Kidney (tissue), 22 donors: ENCODE measurements at places on chromosomes 7 and 10. TPM values are rescaled to one million over a fixed set of nuclear protein-coding genes. Genes with fewer than 3 reads are reported as not detected.

DNA sequence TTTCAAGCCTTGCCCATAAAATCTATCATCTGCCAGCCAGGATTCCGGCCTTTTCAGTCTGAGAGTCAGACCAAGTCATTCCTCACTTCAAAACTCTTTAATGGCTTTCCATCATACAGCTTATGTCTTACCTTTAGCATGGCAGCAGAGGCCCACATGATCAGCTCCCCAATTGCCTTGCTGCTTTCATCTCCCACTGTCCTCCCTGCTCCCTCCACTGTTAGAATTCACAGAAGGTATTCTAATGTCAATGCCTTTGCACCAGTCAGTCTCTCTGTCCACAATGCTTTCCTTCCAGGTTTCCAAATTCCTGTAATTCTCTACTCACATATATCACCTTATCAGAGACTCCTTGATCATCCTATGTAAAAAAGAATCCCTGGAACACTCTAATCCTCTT is 37.2 kb downstream of the SEMA3E start:
- no peak for DNase-seq

DNA sequence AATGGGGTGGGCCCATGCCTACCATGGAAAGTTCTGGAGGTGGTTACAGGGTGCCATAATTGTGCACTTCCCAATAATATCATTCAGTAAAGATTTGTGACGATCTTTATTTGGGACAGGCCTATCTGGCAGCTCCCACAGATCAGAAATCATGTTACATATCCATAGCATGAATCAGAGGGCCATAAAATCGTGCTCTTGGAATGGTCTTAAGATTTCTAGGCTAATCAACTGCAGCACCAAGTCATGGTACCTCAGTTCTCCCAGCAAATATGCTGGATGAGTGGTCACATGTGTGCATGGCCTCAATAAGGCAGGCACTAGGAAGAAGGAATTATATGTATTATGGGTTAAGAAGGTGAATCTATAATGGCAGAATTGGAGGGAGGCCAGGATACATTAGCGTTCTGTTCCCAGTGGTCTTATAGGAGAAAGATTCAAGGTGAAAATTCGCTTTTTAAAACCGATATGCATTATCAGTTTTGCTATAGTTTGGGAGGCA is 134.7 kb downstream of the NRP1 start:
- DNase-seq = no peak

DNA sequence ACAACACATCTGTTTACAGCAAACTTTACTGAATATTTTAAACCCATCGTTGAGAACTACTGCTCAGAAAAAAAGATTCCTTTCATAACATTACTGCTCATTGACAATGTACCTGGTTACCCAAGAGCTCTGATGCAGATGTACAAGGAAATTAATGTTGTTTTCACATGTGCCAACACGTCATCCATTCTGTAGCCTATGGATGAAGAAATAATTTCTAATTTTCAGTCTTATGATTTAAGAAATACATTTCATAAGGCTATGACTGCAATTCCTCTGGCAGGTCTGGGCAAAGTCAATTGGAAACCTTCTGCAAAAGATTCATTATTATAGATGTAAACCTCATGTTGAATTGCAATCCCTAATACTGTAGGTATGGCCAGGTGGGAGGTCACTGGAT is 16.7 kb upstream of the CNNM1 start:
- no peak for DNase-seq

GRCh38 chr10:21047096-21047495 is 150.0 kb upstream of the NEBL start:
- DNase-seq = no peak

- peak; percentile 70 for DNase-seq
These were observed 1.1 kb upstream of the PWWP2B start for GRCh38 chr10:132395704-132396493.

- DNase-seq = no peak
These were observed 54.1 kb downstream of the DYNC2I1 start for GRCh38 chr7:158910254-158911053.

Gene SGCE
- polyA plus RNA-seq = 56.5 TPM

Gene SPDYE2
- polyA plus RNA-seq = not detected

Gene GNG11
- polyA plus RNA-seq = 45.0 TPM

Gene SUGCT
- 45.1 TPM for polyA plus RNA-seq

Gene NEUROD6
- not detected for polyA plus RNA-seq
